Pulmonary artery endothelial cell (primary cell): ENCODE measurements at places on chromosomes 3 and 15. TPM values are rescaled to one million over a fixed set of nuclear protein-coding genes. Genes with fewer than 3 reads are reported as not detected.

MCF2L2 gene
- 0.53 and 1.2 TPM in 2 replicates for total RNA-seq

TTC21A gene
- 0.86 and 0.99 TPM in 2 replicates for total RNA-seq

IGF1R gene
- 28.2 and 43.8 TPM in 2 replicates for total RNA-seq

AP3B2 gene
- total RNA-seq = not detected in 2 replicates

WDR93 gene
- total RNA-seq = under 0.01 and 0.07 TPM in 2 replicates

TRPM1 gene
- 0.25 and 0.26 TPM in 2 replicates for total RNA-seq

NPAP1 gene
- not detected in 2 replicates for total RNA-seq

RASSF1 gene
- total RNA-seq = 17.0 and 22.5 TPM in 2 replicates

SNX22 gene
- 1.3 and 3.6 TPM in 2 replicates for total RNA-seq

DNA sequence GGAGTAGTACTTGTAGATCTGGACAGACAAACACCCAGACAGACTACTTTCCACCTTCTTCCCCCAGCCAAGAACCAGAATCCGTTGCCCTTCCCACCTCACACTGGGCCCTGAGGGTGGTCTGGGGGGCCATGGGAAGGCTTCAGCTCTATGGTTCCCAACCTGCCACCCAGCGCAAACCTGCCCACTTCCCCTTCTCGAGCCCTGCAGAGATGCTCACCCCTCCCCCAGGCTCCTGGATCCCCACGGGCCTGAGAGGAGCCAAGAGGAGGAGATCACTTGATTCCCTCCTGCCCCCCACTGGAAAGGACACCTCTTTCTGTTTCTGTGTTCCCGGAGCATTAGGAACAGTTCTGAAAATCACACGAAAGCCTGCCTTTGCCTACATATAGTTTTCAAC lies 8.7 kb downstream of the STRA6 start:
- DNase-seq = no peak

DNA sequence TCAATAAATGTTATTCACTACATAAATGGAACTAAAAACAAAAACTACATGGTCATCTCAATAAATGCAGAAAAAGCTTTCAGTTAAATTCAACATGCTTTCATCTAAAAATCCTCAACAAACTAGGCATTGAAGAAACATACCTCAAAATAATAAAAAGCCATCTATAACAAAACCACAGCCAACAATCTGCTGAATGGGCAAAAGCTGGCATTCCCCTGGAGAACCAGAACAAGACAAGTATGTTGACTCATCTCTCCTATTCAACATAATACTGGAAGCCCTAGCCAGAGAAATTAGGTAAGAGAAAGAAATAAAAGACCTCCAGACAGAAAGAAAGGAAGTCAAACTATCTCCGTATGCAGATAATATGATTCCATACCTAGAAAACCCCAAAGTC lies 759.9 kb downstream of the EPHA3 start:
- DNase-seq = no peak

DNA sequence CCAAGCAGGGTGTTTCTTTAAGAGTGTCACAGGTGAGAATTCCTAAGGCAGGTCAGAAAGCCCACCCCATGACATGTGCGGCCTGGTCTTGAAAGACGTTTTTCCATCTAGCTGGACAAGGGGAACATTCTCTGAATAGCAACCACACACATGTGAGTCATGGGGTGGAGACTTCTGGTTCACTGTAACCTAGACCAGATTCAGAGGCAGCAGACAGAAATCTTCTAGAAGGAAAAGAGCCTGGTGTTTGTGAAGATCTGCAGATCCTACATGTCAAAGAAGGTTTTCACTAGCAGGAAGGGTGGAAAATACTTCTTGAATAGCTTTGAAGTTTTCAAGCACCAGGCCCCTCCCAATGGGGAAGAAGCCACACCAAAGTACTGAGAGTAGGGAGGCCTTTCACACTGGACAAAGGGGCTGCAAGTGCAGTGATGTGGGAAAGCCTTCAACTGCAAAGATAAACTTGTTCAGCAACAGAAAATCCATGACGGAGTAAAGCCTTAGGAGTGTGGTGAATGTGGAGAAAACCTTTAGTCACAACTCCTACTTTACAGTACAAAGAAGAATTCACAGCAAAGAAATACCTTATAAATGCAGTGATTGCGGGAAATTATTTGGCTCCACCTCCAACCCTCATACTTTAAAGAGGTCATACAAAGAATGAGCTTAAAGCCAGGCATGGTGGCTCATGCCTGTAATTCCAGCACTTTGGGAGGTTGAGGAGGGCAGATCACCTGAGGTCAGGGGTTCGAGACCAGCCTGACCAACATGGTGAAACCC lies 17.6 kb downstream of the ADAM10 start:
- DNase-seq = no peak

DNA sequence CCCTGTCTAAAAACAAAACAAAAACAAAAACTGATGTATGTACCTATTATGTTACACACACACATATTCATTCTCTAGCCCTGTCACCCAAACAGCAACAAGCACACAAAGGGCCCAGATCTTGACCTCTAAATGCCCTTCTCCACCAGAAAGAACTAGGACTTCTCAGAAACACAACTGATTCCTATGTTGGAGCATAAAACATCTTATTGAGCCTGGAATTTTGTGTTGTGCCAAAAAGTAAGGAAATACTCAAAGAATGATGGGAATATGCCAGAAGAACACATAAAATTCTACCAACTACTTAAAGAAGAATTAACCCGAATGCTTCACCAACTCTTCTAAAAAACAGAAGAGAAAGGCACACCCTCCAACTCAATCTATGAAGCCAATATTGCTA lies 66.7 kb upstream of the OCA2 start:
- no peak for DNase-seq

DNA sequence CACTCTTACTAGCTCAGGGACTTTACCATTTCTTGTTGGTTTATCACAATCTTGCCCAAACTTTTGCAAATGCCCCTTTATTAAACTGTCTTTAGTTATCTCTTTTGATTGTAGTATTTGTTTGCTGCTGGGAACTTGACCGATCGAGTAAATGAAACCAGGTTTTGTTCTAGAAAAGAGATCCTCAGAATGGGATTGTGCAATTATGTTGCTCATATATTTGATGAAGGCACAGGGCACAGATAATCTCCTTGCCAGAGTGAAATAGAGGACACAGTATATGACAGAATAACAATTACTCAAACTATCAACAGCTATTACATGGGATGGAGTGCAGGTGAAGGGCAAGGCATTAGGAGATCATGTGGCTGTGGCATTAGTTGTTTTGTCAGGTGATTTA lies 216.6 kb upstream of the RASGRP1 start:
- no peak for DNase-seq

- DNase-seq = no peak
These were observed 5.4 kb upstream of the HEG1 start for GRCh38 chr3:125061170-125061569.

- no peak for DNase-seq
These were observed 45.2 kb downstream of the GASK1A start for GRCh38 chr3:43024181-43024885.

DNA sequence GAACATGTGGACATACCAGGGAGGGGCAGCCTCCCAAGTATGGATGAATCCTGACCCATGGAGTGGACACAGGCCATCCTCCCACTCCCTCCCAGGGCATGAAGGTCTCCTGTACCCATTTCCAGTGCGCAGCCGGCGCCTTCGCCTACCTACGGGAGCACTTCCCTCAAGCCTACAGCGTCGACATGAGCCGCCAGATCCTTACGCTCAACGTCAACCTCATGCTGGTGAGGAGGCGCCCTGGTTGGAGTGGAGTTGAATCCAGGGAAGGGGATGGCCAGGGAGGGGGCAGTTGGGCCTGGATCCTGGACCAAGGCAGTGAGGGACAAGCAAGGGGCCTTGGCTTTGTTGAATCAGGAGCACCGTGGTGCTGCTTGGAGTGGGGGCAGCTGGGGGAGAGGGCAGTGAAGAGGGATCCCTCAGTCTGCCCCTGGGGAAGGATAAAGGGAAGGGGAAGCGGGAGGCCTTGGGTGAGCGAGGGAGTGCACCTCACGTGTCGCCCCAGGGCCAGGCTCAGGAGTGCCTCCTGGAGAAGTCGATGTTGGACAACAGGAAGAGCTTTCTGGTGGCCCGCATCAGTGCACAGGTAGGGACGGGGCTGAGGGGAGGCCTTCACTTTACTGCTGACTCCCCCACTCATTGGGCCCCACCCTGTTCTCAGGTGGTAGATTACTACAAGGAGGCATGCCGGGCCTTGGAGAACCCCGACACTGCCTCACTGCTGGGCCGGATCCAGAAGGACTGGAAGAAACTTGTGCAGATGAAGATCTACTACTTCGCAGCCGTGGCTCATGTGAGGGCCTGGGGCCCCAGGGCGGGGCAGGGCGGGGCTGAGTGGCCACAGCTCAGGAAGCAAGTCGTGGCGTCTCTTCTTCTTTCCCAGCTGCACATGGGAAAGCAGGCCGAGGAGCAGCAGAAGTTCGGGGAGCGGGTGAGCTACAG lies 25.3 kb downstream of the PTPN23 start:
- DNase-seq = no peak

DNA sequence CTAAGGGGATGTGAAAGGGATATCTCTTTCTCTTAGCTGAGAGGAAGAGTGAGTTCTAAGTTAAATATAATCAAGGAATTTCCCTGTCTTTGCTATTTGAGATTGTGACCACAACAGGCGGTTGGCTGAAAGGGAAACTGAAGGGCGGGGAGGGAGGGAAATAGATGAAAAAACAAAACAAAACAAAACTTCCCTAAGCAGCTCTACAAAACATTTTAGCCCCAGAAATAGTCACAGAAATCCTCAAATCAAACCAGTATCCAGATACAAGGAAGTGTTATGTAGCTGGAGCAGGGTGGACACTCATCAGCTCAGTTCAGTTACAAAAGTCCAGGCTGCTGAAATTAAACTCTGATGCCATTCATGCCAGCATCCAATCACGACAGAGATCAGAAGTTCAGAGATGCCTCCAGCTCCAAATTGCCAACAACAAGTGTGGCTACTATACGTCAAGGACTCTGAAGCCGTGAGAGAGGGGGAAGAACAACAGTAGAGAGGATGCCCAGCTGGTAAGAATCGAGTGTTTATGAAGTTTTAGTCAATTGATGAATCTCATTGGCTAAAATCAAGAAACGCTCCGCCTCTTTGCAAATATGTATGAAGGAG lies 319 bp upstream of the TP63 start:
- DNase-seq = no peak

- no peak for DNase-seq
These were observed 1161.4 kb downstream of the OTOL1 start for GRCh38 chr3:162658003-162658402.

- DNase-seq = no peak
These were observed 30.2 kb downstream of the ITGA11 start for GRCh38 chr15:68401496-68402431.

DNA sequence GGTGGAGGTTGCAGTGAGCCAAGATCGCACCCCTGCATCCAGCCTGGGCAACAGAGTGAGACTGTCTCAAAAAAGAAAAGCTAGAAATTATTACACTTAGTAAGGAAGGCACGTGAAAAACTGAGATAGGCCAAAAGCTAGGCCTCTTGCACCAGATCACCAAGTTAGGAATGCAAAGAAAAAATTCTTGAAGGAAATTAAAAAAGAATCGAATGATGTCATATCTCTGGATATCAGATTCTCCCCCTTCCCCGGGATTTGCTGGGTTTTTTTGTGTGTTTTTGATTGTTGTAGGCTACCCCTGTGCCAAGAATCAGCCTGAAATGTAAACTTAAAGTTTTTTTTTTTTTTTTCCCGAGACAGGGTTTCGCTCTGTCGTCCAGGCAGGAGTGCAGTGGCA lies 17.4 kb downstream of the PTPN23 start:
- no peak for DNase-seq

- no peak for DNase-seq
These were observed 447.0 kb upstream of the NECTIN3 start for GRCh38 chr3:110624576-110624975.

DNA sequence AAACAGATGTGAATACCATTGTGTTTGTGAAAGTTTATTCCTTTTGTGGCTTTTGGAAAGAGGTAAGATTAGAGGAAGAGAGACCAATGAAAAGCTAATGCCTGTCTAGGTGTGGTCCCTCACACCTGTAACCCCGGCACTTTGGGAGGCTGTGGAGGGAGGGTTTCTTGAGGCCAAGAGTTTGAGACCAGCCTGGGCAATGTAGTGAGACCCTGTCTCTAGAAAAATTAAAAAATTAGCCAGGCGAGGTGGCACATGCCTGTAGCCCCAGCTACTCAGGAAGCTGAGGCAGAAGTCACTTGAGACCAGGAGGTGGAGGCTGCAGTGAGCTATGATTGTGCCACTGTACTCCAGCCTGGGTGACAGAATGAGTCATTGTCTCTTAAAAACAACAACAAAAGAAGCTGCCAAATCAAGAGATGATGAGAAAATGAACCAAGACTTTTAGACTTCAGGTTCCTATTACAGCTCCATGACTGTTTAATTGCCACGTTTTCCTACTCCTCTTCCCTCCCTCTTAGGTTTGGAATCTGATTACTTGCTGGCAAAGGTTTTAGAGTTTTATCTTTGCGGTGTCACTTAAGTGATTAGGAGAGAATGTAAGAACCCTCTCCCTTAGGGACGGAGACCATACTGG lies 68.7 kb downstream of the CGNL1 start:
- no peak for DNase-seq

GRCh38 chr15:69830876-69831275 lies 266.8 kb downstream of the TLE3 start:
- DNase-seq = no peak

- DNase-seq = no peak
These were observed 43.1 kb downstream of the PDE8A start for GRCh38 chr15:85024509-85025336.

DNA sequence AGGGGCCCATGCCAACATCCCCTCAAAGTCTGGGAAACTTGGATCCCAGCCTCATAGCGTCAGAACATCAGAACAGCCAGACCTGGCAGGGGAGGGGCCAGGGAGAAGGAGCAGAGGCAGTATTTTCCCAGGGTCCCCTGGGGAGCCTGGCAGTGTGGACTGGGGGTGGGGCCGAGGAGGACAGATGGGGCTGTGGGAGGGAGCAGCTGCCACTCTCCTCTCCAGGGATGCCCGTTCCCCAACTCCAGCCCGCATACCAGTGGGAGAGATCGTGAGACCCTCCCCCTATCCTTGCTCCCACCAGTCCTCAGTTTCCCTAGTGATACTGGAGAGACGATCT lies 6.5 kb upstream of the DNAJB8 start:
- no peak for DNase-seq

DNA sequence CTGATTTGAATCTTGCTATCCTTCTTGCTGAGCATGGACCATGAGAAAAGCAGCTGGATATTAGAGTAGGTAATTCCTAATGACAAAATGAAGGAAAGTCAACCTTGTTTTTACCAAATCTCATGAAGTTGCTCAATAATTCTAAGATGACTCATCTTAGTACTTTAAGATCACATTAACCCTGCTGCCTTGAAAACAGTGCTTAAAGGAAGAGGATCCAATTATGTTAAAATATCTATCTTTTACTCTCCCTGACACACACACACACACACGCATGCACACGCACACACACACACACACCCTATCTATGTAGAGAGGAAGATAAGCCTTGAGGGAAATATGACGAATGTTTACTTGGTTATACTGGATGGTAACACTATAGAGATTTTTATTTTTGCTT lies 16.0 kb upstream of the MYO1E start:
- no peak for DNase-seq

GRCh38 chr15:60006203-60006862 lies 2.2 kb downstream of the FOXB1 start:
- no peak for DNase-seq

- no peak for DNase-seq
These were observed 133.9 kb upstream of the PLXNA1 start for GRCh38 chr3:126848991-126849390.
